ENCODE measurements at places on chromosomes 16 and 17. TPM values are rescaled to one million over a fixed set of nuclear protein-coding genes. Genes with fewer than 3 reads are reported as not detected.

Gene MGAT5B
- 0.40 TPM for total RNA-seq

Gene RASD1
- 5.2 TPM for total RNA-seq

Gene FA2H
- 0.09 TPM for total RNA-seq

GRCh38 chr17:47652570-47652969 lies 2.9 kb downstream of the KPNB1 start:
- no peaks in the 10 kb centered on the region for H3K27me3 ChIP-seq
- no peak overlapping the region for H3K4me3 ChIP-seq
- H3K36me3 ChIP-seq = peaks cover 49% of the 10 kb centered on the region

- H3K4me3 ChIP-seq = peak overlapping the region; percentile 37
- peak overlapping the region; percentile 69 for H3K27ac ChIP-seq
- H3K4me1 ChIP-seq = peaks cover 18% of the 10 kb centered on the region
- no peak for DNase-seq
- peaks cover 33% of the 10 kb centered on the region for H3K36me3 ChIP-seq
- H3K27me3 ChIP-seq = no peaks in the 10 kb centered on the region
Observed at GRCh38 chr17:63701456-63701820, 1.5 kb upstream of the LIMD2 start.

DNA sequence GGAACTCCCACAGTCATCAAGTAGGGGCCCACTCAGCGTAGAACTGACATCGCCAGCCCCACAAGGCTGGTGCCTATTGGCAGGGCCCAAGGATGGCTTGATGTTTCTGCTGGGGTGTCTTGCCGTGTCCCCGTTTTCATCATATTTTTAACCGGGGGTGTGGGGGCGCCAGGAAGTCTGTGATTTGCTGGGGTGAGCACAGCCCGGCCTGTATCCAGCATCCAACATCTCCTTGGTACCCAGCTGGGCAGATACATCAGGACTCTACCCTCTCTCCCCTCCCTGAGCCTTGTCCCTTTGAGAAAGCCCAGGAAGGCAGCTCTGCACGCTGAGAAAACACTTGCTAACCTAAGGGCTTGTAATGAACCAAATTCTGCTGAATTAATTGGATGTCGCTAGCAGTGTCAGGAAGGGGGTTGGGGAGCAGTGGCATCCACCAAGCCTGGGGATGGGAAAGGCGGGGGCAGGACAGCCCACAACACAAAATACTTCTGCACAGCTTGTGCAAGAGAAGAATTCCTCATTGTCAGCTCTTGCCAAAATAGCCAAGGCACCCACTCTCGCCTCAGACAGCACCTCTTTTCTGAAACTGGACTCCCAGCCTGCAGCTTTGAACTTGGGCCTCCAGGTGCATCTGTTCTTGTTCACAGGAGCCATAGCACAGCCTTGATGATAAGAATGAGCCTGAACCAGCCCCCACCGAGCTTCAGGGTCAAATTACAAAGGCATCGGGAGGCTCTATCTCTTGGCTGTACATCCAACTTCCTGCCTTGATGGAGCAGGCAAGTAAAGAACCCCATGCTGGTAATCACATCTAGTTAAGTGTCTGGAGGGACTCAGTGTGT lies 63.7 kb upstream of the LYRM9 start:
- no peaks in the 10 kb centered on the region for H3K36me3 ChIP-seq
- H3K4me3 ChIP-seq = no peak overlapping the region
- H3K27ac ChIP-seq = no peak overlapping the region
- H3K27me3 ChIP-seq = peaks cover 5% of the 10 kb centered on the region
- H3K4me1 ChIP-seq = no peaks in the 10 kb centered on the region

GRCh38 chr17:48738424-48738802 lies 9.9 kb upstream of the HOXB13 start:
- peaks cover 8% of the 10 kb centered on the region for H3K4me1 ChIP-seq
- DNase-seq = no peak
- H3K4me3 ChIP-seq = no peak overlapping the region

- no peaks in the 10 kb centered on the region for H3K27me3 ChIP-seq
- H3K4me3 ChIP-seq = no peak overlapping the region
- peak; percentile 63 for DNase-seq
- peaks cover 44% of the 10 kb centered on the region for H3K4me1 ChIP-seq
- no peak overlapping the region for H3K27ac ChIP-seq
- peaks cover 11% of the 10 kb centered on the region for H3K36me3 ChIP-seq
Observed at GRCh38 chr16:31451681-31452351, 7.5 kb upstream of the ARMC5 start.

DNA sequence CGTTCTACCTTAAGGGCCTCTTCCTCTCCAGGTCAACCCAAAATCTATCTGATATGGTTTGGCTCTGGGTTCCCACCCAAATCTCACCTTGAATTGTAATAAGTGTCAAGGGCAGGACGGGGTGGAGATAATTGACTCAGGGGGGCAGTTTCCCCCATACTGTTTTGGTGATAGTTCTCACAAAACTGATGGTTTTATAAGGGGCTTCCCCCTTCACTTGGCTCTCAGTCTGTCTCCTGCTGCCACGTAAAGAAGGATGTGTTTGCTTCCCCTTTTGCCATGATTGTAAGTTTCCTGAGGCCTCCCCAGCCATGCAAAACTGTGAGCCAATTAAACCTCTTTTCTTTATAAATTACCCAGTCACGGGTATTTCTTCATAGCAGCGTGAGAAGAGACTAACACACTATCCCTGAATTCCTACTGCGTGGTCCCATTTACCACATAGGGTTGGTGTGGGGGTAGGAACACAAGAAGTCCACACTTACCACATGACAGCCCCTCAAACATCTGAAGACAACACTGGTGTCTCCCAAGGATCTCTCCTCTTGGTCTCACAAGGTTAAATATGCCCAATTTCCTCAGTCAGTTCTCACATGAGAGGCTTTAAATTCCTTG lies 8.2 kb downstream of the COTL1 start:
- H3K4me1 ChIP-seq = peaks cover 3% of the 10 kb centered on the region
- H3K27me3 ChIP-seq = peaks cover 1% of the 10 kb centered on the region
- DNase-seq = no peak

DNA sequence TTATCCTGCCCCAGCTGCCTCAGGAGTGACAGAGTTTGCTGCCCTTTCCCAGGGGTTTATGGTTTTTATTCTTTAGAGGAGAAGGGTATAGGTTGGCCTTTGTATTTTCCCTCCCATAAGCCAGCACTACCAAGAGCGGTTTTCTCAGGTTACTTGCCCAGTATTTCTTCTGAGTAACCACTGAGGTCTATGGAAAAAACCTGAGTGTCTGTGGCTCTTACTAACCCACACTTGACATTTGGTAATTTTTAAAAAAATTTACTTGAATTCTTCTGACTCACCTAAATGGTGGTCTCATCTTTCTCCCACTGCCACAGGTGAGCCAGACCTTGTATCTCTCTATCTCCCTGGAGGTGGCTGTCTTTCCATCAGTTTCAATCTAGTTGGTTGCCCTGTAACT lies 6.0 kb downstream of the SLC7A6 start:
- no peak overlapping the region for H3K27ac ChIP-seq
- no peak for DNase-seq
- H3K4me3 ChIP-seq = no peak overlapping the region
- H3K27me3 ChIP-seq = no peaks in the 10 kb centered on the region
- peaks cover 5% of the 10 kb centered on the region for H3K4me1 ChIP-seq
- H3K36me3 ChIP-seq = peaks cover 18% of the 10 kb centered on the region

Data from muscle of leg (tissue), 16 donors.